ENCODE measurements at places on chromosomes 2 and 18.

- peak; percentile 59 for DNase-seq
Observed at GRCh38 chr2:133107058-133107815, 437.2 kb upstream of the LYPD1 start.

GRCh38 chr2:121856360-121856759 lies 100.9 kb downstream of the TSN start:
- no peak for DNase-seq

DNA sequence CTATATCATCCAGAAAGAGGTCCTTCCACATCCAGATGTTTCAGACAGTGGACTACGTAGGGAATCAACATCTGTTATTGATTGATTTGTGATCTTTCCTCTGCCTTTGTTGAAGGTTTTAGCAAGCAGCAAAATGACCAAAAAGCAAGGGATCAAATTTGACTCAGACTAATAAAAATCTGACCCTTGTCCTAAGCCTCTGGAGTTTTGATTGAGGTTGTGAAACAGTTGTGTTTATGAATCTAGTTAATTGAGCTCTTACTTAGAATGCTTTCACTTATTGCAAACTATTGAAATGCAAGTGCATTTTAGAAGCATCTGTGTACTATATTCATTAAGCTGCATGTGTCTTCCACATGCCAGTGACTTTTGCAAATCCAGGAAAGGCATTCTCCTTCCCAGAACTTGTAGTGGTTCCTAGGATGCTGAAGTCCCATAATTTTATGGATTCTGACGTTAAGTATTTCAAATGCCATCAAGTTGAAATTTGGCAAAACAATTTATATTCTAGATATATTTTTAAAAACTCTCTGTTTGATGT lies 116.0 kb downstream of the MTX2 start:
- no peak for DNase-seq

GRCh38 chr2:138640921-138641676 lies 139.1 kb downstream of the NXPH2 start:
- no peak for DNase-seq

- peak; percentile 23 for DNase-seq
Observed at GRCh38 chr18:33744032-33744697, 166.1 kb downstream of the ASXL3 start.

- DNase-seq, result no peak
Observed at GRCh38 chr18:55763298-55763697, 175.3 kb upstream of the TCF4 start.
